ENCODE measurements at places on chromosomes 11 and 22.

GRCh38 chr11:94457118-94458029 is 36.3 kb downstream of the MRE11 start:
- no peak for DNase-seq

DNA sequence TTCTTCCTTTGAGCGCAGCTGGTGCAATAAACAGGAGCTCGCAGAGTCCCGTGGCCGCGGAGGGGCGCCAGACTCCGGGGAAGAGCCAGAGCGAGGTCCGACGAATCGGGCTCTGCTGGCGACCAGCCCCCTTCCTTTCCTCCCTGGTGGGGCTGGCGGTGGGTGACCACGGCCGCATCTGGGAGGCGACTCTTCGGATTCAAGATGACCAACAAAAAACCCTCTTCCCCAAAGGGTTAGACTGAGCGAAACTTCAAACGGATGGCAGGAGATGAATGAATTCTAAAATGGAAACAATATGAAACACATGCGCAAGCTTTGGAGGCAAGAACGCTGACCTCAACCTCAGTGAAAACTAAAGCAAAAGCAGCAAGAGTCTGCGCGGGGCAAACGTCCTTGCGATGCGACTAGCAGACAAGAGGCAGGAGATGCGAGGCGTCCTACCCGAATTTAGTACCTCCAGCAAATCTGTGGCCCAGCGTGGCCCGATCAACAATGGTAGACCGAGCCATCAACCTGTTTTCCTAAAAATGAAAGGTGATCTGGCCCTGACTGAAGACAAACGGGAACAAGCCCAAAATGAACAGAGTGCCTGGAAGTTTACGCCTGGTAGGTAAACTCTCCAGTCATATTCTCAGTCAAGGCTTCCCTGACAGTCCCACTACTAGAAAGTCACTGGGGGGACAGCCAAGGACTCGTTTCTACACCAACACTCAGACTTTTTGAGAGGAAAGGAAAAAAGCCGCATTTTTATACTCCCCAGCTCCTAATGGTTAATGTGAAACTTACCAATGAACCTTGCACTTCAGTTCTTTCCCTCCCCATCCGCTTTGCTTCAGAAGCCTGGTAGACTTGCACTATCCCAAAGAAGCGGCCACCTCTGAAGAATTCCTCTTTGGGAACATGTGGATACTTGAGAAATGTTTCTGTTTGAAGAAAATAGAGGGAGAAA is 11.6 kb downstream of the MMP3 start:
- no peak for DNase-seq

GRCh38 chr22:17284888-17285287 is 65.7 kb upstream of the ADA2 start:
- no peak for DNase-seq

GRCh38 chr11:11022125-11022730 is 164.4 kb upstream of the ZBED5 start:
- no peak for DNase-seq

DNA sequence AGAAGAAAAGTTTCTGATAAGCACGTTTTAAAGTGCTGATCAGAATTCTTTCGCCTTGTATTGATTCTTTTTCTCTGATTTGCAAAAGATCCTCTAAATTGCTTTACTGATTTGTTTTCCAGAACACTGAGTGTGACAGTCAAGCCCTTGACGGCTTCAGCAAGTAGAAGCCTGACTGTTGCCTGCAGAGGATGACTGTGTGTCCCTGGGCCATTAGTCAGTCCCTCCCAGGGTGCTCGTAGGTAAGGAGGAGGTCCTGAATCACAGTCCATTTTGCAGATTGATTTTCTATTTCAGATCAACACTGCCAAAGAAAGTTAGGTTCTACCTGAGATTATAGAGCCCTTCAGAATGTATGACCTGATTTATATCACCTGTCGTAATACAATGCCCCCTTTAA is 38.6 kb upstream of the POGLUT3 start:
- DNase-seq, result no peak

Measured in substantia nigra (tissue), 51 donors.